ENCODE measurements at places on chromosomes 1 and 21.
A peak's percentile ranks its signal among the peaks of the same experiment; 100 is the strongest.

GRCh38 chr1:175035865-175036264, 12.6 kb upstream of the MRPS14 start:
- no peak for DNase-seq

DNA sequence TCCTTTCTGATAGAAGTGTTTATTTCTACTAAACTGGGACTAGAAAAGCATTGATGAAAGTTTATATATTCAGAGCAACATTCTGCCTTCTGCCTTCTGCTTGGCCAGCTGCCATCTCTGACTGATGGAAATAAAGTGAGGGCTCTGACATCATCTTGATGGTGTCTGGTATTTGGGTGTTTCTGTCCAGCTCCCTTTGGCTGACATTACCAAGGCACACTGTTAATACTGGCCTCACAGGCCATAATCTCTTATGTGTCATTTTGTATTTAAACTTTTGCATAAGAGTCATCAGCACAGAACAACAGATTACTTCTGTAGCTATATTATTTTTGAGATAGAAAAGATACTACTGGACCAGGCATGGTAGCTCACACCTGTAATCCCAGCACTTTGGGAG, 216.9 kb downstream of the RYR2 start:
- DNase-seq: no peak

- no peak for DNase-seq
These were observed 3.4 kb downstream of the DHRS3 start for GRCh38 chr1:12614402-12615158.

DNA sequence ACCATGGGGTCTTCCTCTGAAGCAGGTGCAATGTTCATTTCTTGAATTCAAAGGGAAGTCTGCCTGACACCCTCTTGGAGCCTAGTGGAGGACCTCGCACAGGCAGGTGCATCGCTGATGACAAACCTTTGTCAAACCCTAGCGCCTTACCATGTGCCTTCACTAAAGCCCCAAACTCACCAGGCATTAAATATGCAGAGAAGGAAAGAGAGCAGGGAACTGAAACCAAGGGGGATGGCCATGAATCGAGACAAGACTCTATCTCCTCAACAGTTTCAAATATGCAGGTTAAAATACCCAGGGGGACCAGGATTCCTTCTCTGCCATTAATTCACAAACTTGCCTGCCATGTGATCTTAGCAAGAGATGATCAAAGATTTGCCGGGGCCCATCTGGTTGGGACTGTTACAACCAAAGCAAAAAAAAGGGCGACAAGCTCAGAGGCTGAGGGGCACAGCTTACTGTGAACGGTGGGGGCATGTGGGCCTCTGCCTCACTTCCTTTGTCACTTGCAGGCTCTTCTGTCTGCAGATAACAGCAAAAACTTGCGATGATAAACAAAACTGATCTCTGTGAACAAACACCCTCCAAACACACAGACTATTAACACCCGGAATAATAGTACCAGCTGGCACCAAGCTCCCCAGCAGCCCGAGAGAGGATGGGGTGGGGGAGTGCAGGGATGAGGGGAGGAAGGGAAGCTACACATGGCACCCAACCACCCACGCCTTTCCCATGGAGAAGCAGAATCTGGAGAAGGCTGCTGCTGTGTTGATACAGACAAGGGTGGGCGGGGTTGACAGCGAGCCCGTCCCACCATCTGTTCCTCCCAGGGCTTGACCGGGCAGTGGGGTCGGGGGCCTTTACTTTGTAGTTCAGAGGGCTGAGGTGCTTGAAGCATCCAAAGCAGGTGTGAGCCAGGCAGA, 33.9 kb downstream of the TMEM63A start:
- no peak for DNase-seq

- no peak for DNase-seq
These were observed 85.2 kb downstream of the HLCS start for GRCh38 chr21:36881228-36881627.

- no peak for DNase-seq
These were observed 402.1 kb upstream of the B3GALT2 start for GRCh38 chr1:193588311-193589082.

DNA sequence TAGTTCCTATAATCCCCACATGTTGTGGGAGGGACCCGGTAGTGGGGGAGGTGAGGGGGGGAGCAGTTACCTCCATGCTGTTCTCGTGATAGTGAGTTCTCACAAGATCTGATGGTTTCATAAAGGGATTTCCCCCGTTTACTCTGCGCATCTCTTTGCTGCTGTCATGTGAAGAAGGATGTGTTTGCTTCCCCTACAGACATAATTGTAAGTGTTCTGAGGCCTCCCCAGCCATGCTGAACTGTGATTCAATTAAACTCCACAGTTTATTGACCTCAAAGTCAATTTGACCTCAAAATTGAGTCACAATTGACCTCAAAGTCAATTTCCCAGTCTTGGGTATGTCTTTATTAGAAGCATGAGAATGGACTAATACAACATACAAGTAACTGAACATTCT, 19.7 kb downstream of the DPH5 start:
- no peak for DNase-seq

DNA sequence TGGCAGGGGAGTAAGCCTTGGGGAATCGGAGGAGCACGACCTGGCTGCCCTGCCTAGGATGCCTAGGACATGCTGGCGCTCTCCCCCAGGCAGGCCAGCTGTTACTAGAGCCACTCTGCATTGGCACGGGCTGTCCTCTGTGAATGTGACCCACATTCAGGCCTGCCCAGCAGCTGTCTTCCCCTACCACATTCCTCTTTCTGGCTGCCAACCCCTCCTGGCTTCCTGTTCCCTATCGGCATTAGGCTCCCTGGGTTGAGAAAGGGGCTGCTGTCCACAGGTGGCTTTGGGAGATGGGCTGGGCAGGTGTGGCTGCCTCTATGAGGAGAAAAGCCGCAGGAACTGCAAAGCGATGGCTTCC, 2.3 kb upstream of the NFASC start:
- no peak for DNase-seq

- no peak for DNase-seq
These were observed 21.3 kb downstream of the MIIP start for GRCh38 chr1:12040457-12041051.

DNA sequence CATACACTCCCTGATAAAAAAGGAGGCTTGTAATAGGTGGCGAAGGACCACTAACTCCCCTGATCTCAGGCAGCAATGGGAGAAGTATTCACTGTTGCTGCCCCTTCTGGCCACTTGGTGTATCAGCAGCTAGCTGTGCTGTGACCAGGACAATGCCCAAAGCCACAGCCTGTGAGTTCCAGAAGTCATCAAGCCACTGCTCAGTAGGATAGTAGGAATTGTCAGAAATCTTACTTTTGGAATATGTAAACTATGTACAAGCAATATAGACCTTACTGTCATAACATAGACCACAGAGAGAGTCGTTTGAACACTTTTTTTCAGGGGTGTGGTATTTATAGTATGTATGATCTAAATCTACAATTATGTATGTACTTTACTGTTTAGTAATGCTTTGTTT, 248.3 kb upstream of the CAMK1G start:
- DNase-seq: peak; percentile 32

GRCh38 chr1:232378266-232379062, 251.5 kb downstream of the SIPA1L2 start:
- DNase-seq: no peak

GRCh38 chr21:46129846-46130651, 25.3 kb downstream of the FTCD start:
- DNase-seq: no peak

DNA sequence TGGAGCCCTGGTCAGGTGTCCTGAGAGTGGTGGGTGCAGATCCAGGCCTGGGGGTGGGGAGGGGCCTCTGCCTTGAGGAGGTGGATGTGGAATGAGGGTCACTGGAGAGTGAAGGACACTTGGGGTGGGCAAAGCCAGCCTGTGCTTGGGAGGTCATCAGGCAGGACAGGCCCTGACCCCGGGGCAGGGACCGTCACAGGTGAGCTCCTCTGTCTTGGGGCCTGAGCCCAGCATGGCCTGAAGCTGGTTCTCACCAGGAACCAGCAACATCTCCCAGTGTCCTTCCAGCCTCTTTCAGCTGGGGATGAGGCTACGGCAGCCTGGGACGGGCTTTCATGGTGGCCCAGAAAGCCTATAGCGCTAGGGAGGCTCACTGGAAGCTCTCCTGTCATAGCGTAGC, 831 bp upstream of the KRTAP10-2 start:
- DNase-seq: no peak

DNA sequence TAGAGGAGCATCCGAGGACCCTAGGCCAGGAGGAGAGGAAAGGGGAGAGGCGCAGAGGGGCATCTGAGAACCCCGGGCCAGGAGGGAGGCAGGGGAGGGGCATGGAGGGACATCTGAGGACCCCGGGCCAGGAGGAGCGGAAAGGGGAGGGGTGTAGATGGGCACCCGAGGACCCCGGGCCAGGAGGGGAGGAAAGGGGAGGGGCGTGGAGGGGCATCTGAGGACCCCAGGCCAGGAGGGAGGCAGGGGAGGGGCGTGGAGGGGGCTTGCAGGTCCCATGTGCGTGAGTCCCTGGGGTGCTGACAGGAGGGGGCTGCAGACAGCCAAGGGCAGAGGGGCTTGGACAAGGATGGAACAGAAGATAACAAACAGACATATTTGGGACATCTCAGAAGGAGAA, 190.0 kb upstream of the ARHGEF16 start:
- no peak for DNase-seq

DNA sequence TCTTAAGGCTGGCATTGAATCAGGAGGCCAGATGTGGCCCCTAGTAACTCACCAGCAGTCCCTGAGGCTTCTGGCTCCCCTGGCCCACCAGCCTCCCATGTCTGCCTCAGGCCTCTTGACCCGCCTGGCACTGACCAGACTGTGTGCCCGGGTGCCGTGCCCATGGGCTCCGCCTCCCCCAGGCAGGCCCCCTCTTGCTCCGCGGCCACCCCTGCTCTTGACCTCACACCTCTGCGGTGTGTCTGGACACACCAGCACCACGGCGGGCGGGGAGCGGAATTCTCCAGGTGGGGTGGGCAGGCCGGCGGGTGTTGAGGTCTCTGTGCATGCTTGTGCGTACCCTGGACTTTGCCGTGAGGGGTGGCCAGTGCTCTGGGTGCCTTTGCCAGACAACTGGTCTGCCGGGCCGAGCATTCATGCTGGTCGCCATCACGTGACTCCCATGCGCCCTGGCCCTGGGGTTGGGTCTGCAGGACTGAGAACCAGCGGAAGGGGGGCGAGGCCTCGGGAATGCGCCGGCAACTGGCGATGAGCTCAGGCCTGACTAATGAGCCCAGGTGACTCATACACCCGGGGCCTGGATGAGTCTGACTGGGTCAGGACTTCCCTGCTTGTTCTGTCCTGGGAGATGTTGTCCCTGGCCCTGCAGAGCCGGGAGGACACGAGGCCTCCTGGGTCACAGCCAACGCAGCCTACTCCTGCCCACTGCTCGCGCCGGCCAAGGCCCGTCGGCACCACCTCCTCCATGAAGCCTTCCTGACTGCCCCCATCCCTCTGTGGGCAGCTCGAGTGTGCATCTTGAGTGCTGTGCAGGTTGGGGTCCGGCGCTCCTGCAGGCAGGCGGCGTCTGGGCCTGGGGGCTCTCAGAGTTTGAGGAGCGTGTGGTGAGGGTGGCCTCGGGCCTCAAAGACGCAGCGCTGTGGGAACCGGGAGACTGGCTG, 22.6 kb downstream of the COL18A1 start:
- DNase-seq: no peak

- no peak for DNase-seq
These were observed 28.8 kb downstream of the TAF5L start for GRCh38 chr1:229596925-229597699.

GRCh38 chr1:162068301-162068700, 1.2 kb upstream of the NOS1AP start:
- DNase-seq: no peak

- DNase-seq: no peak
These were observed 7.3 kb downstream of the IL24 start for GRCh38 chr1:206904423-206905142.

DNA sequence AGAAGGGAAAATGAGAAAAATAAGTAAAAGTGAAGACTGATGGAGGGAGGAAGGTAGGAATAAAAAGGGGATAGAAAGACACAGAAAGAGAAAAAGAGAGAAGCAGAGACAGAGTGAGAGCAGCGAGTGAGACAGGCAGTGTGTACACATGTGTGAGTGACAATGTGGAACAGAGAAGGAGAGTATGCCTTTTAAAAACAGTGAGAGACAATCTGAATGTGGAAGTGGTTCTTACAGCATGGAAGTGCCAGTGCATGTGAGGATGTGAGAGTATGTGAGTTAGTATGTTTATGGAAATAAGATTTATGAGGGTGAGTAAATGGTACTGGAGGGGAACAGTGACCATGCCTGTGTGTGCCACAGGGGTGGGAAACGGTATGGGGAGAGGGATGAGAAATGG, 1.2 kb downstream of the NEGR1 start:
- no peak for DNase-seq

- no peak for DNase-seq
These were observed 2.6 kb downstream of the FUCA1 start for GRCh38 chr1:23865543-23865930.

DNA sequence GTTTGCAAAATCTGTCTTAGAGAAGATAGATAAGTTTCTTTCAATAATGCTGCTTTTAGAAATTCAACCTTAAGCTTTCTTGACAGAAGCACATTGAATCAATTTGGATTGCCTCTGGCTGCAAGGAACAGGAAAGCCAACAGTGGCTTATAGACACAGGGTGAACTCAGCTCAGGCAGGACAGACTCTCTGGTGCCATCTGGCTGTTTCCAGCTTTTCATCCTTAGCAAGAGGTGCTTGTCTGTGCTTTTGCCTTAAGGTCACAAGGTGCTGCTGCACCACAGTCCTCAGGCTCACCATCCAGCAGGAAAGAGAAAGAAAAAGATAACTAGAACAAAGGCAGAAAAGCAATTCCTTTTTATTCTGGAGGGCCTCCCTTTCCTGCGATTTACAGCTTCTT, 93.7 kb upstream of the ETS2 start:
- DNase-seq: peak; percentile 52

DNA sequence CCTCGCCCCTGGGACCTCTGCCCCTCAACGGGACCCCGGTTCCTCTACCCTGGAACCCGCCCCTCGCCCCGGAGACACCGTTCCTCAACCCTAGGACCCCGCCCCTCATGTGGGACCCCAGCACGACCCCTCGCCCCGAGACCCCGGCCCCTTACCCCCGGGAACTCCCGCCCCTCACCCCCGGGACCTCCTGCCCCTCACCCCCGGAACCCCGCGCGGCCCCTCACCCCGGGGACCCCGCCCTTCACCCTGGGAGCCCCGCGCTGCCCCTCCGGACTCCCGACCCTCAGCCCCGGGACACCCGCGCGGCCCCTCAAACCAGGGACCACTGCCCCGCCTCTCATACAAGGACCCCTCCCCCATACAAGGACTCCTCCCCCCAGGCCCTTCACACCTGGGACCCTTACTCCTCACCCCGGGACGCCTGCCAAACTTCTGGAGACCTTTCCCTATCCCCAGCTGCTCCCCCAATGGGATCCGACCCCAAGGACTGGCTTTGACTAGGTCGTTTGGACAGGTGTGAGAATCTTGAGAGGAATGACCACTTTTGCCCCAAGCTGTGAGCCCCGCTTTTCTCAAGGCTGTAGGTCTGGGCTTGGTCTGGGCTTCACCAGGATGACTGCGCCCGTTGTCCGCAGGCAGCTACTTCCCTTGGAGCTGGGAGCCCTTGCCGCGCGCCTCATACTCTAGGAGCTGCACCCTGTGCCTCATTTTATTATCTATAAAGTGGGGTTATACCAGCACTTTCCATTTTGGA, 843 bp downstream of the DIP2A start:
- DNase-seq: peak; percentile 57

Measured in testis (tissue), 5 donors.